ENCODE measurements at places on chromosomes 2 and 18.

- peak; percentile 36 for DNase-seq
These were observed 43.1 kb downstream of the PELI1 start for GRCh38 chr2:64101141-64101591.

DNA sequence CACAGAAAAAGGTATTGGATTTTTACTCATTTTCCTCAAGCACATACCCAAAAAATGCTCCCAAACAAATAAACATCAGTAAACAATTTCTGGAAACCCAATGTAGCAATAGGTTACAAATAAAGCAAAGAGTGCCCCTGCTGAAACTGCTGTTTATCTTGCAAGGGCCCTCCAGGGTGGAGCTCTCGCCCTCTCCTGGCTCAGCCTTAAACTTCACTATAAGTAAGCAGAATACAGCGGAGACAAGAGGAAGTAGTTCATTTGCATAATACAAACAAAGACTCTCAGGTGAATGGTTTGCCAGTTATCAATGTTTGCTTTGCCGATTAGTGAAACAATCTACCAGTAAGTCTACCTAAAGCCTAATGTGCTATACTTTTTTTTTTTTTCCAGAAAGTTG lies 437.6 kb downstream of the DLGAP1 start:
- peak; percentile 29 for DNase-seq

- DNase-seq, result peak; percentile 78
These were observed 611 bp downstream of the TCF7L1 start for GRCh38 chr2:85133751-85134254.

DNA sequence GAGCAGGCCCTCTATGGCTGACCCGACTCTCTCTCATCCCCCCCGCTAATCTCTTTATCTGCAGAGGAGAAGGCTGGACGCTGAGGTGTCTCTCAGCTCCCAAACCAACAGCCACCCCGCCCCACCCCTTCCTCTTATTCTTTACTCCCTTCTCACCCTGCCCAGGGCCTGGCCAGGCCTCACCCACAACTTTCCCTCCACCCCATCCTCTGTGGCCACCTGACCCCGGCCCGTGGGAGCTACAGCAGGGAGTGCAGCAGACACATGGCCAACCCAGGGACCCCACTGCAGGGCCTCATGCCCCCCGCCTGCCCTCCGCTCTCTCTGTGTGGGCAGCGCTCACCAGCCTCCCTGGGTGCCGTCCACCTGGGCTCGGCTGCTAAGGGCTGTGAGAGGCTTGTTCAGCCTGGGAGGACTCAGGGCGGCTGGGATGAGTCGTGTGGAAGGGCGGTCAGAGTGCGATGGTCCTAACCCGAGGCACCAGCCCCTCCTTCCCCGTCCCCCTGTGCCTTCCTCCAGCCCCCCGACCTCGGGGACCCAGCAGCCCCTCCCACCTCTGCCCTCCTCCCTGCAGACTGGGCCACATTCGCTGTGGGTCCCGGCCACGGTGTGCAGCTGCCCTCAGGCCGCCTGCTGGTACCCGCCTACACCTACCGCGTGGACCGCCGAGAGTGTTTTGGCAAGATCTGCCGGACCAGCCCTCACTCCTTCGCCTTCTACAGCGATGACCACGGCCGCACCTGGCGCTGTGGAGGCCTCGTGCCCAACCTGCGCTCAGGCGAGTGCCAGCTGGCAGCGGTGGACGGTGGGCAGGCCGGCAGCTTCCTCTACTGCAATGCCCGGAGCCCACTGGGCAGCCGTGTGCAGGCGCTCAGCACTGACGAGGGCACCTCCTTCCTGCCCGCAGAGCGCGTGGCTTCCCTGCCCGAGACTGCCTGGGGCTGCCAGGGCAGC lies 6.8 kb downstream of the NEU4 start:
- peak; percentile 35 for DNase-seq

- DNase-seq, result peak; percentile 43
These were observed 81.1 kb upstream of the SLC39A10 start for GRCh38 chr2:195575879-195576401.

- no peak for DNase-seq
These were observed 1300.5 kb upstream of the DDX18 start for GRCh38 chr2:116513991-116514390.

GRCh38 chr18:49663899-49664890 lies 102.3 kb downstream of the LIPG start:
- no peak for DNase-seq

DNA sequence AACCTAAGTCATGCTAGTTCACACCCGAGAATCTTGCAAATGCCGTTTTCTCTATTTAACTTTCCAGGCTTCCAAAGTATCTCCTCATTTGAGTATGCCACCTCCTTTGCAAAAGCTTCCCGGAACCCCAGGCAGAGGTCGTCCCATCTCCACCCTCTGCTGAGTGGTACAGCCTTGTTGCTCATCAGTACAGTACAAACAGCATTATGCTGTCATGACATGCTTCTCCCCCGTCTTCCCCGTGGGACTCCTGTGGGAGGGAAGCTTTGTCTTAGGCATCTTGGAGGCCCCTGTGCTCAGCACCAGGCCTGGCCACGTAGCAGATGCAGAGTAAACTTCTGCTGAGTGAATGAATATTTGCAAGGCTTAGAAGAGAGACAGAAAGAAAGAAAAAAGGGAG lies 102.7 kb downstream of the CDCA7 start:
- no peak for DNase-seq

GRCh38 chr2:139790807-139791752 lies 1010.9 kb upstream of the NXPH2 start:
- DNase-seq, result peak; percentile 4

DNA sequence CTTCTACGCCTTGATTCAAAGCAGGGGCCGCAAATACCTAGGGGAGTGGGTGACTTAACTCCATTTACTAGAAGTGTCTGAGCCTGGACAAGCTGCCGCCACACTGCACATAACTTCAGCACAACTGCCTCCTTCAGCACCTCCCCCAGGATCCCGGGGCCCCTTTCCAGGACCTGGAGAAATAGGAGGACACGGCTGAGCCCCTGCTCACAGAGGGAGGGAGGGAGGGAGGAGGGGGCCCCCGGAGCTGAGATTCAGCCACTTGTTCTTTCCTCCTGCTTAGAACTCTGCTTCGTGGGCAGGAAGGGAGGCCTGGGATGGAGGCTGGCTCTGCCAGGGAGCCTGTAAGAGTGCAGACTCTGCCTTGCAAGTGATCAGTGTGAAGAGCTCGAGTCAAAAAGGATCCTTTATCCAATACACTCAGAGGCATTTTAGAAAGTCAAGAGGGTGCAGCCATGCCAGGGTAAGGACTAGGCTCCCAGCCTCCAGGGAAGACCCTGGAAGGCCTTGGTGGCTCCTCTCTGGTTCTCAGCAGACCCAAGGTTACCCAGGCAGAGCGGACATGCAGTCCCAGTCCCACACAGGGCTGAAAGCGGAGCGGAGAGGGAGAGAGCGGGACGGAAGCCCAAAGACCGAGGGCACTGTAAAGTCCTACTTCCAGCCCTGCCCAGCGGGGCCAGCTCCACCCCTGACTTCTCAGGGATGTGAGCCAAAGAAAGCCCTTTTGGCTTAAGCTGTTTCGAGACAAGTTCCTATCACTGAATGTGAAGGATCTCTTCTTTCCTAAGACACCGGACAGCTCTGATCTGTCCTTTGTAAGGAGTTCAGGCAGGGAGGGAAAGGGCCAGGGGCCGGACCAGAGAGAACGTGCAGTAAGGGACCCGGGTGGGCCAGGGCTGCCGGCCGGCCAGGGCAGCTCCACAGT lies 8.6 kb upstream of the ARMC9 start:
- DNase-seq, result no peak

DNA sequence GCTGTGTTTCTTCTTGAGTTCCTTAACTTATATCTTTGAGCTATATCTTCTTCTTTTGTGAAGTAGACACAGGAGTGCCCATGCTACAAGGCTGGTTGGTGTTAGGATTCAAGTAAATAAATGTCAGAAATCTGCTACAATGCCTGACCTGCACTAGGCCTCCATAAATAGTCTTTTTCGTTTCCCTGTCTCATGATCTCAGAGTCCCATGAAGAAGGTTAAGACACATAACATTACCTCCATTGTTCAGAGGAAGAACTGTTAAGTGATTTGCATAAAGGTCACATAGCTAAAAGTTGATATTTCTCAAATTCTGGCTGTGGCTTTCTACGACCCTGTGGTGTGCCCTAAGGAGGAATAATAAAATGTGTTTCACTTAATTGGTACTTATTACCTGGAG lies 228.4 kb downstream of the KCNS3 start:
- no peak for DNase-seq

DNA sequence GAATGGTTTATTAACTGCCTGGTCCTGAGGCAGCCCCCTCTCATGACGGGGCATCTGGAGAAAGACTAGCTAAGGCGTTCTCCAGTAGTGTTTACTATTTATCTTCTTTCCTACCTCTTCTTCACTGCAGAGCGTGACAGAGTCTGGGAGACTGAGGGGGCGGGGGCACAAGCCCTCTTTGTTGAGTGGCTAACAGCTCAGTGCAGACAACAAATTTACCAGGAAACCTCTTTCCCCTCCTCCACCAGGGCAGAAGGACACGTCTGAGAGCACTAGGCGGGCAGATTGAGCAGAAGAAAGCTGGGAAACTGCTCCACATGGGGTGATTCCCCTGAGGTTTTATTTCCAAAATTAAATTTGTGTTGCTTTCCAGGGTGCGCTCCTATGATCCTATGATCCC lies 322.1 kb downstream of the CNTNAP5 start:
- DNase-seq, result no peak

- DNase-seq, result no peak
These were observed 488.0 kb downstream of the EIPR1 start for GRCh38 chr2:2889646-2890045.

Measured in GM20000 (cell line).